RPMI7951 (cell line): ENCODE measurements at places on chromosomes 13 and 19.
A peak's percentile ranks its signal among the peaks of the same experiment; 100 is the strongest.

GRCh38 chr19:57263244-57263741 lies 17.0 kb upstream of the ZNF460 start:
- no peak for DNase-seq

DNA sequence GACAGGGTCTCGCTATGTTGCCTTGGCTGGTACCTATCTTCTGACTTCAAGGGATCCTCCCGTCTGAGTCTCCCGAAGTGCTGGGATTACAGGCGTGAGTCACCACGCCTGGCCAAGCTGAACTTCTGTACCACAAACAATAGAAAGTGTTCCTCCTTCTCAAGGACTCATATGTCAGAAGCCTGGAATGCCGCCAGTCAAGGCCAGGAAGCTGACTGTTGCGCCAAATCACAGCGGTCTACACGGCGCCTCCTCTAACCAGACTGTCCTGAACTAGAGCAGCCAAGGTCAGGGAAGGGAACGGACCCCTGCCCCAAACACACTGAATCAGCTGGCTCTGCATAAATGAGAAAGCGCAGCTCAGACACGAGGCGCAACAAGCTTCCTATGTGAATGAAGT lies 14.6 kb downstream of the RAB20 start:
- peak; percentile 79 for DNase-seq

- no peak for DNase-seq
These were observed 5.3 kb downstream of the POLR2E start for GRCh38 chr19:1089891-1090290.

DNA sequence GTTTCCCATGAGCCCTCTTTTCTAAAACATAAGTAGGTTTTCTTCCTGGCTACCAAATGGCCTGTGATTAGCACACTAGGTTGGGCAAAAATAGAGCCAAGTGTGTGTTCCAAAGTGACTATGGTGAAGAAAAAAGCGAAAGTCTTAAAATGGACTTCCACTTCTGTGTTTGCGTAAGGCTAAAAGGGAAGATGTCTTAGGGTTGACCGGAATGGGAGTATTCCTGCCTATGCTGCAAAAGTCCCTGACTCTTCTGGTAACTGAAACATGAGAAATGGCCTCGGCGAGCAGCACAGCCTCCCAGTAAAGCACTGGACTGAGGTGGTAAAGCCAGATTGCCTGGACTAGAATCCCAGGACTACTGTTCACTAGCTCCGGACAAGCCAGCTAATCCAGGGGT lies 2.4 kb upstream of the FPR1 start:
- DNase-seq: no peak

- DNase-seq: peak; percentile 83
These were observed 22.6 kb downstream of the IPO5 start for GRCh38 chr13:97975848-97976609.

DNA sequence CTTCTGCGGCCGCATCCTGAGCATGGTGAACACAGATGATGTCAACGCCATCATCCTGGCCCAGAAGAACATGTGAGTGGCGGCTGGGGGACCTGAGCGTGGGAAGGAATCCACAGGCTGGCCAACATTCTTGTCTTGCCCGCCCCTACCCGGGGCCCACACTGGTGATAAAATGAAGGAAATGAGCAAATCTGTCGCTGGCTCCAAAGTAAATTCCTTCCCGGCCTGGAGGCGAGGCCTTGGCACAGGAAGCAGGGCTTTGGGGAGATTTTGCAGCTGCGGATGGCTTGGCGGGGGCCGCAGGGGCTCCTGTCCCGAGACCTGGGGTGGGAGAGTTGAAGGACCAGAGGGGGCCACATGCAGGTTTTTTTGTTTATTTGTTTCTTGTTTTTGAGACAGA lies 4.4 kb downstream of the KXD1 start:
- DNase-seq: no peak

DNA sequence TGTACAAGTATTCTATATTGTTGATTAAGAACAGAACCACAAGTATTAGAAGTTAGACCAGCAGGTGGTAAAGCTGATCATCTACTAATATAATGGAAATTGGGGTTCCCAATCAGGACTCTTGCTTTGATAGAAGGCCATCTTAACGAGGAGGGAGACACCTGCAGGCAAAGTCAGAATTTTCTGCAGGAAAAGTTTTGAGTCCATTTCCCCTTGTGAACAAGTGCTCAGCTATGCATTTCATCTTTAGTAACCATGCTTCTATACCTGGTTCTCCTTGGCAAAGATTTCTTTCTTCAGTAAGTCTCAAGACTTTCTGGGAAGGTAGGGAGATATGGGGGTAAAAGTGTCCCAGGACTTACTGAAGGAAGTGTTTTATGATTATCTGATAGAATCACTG lies 36.1 kb upstream of the USPL1 start:
- no peak for DNase-seq

- no peak for DNase-seq
These were observed 203.8 kb downstream of the TUBA3C start for GRCh38 chr13:18977857-18978256.

DNA sequence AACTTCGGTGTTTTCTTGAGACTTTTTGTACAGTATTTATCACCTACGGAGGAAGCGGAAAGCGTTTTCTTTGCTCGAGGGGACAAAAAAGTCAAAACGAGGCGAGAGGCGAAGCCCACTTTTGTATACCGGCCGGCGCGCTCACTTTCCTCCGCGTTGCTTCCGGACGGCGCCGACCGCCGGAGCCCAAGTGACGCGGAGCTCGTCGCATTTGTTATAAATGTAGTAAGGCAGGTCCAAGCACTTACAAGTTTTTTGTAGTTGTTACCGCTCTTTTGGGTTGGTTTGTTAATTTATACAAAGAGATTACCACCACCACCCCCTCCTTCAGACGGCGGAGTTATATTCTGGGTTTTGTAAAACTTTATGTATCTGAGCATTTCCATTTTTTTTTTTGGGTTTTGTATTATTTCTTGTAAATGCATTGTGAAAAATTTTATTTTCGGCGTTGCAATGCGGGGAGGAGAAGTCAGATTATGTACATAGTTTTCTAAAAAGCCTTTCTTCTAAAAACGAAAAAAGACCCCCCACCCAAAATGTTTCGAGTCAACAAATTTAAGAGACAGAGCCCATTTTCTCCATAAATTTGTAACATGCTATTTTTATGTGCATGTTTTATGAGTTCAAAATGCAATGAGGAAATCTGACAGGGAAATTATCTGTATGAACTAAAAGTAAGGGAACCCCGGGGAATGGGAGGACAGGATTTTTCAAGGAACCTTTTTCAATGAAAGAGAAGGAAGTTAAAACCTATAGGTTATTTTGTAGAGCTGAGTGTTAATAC lies 2.3 kb downstream of the SOX1 start:
- no peak for DNase-seq

DNA sequence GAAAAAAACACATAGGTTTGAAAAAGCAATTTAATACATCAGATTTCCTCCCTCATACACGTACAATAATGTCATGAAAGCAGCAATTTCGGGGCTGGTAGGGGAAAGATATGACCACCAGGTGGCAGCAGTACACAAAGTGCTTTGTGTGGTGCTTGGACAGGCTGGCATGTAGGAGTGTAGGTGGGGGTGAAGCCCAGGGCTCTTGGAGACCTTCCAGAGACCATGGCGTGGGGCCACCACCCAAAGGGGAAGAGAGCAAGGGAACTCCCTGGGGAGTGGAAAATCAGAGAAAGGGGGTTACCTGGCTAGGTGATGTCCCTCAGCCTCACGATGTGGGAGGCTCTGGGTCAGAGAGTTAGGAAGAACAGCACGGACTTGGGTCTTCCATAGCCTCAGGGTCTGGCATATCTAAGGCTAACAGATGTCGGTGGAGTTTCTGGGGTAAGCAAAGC lies 11.8 kb upstream of the CCNA1 start:
- DNase-seq: peak; percentile 71

DNA sequence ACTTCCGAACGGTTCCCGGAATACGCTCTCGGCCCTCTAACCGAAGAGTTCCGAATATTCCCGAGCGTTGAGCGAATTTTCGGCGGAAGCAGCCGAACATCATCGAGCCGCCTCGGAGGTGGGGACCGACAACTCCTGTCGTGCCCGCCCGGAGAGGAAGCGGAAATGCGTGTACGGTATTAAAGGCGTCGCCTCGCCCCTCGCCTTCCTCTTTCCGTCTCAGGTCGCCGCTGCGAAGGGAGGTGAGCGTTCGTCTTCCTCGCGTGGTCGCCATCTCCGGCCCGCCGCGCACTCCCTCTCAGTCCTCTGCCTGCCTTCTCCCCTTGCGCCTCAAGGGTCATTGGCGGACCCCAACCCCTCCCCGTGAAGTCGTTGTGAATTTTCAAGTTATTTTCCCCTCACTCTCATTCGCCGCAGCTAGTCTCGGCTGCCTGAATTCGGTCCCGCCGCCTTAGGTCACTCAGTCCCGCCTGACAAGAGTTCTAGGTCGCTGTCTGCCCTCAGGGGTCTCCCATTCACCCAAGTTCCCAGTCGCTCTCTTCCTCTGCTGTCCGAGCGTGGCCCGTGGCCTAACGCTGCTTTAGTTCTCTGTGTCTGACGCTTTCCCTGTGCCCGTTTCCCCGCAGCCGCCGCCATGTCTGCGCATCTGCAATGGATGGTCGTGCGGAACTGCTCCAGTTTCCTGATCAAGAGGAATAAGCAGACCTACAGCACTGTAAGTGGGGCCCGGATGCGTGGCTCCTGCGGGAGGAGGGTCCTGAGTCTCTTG lies at the start of gene RPL28:
Gene RPL28 (plus strand): TSS at position 209 of the 769 bp plus-strand sequence. CDS start 426 bp downstream, at position 635.
- DNase-seq: peak; percentile 97
